H7 (cell line): ENCODE measurements at places on chromosomes 6 and 20.

DNA sequence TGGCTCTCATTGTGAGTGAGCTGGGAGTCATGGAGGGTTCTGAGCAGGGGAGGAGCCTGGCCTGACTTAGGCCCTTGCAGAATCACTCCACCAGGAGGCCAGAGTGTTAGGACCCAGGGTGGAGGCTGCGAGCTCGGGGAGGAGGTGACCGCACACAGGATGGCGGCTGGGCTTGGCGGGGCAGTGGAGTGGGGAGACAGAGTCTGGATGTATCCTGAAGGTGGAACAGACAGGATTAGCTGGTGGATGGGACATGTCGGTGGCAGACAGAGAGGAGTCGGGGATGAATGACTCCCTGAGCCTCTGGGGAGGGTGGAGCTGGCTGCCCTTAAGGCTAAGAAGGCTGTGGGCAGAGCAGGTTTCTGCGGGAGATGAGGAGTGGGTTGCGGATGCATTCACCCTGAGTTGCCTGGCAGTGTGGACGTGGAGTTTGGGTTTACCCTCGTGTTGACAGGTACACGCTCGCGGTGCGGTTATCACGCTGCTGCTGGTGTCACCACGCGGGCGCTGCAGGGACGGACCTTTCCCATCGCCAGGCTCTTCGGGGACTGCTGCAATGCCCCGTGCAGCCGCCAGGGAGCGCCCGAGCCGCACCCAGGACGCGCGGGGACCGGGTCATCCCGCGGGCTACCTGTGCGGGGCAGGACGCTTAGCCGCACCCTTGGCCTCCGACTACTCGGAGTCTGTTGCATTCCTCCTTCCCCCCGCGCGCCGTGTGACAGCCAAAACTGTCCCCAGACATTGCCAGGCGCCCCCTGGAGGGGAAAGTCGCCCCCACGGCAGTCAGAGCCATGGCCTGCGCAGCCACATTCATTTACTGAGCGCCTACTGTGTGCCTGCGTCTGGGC is 43.0 kb upstream of the PTGIS start:
- peak; percentile 96 for DNase-seq

GRCh38 chr20:41951615-41952014 is 333.4 kb upstream of the CHD6 start:
- no peak for DNase-seq

GRCh38 chr20:58892932-58893224 is 40.4 kb downstream of the GNAS start:
- no peak for DNase-seq

DNA sequence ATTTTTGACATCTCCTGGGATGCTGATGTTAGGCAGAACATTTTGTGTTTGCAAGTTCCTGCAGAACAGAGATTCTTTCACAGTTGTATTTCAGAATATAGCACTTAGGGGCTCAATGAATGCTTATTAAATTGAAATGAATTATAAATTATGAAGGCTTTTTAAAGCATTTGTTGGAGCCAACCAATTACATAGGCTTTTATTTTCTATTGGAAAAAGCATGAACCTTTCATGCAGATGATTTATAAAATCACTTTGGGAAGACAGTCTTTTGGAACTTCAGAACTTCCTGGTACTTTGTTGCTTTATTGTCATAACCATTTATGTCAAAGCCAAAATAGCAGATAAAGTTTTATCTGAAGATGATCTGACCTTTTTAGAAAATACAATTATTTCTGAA is 69.2 kb upstream of the HINT3 start:
- DNase-seq, result no peak

GRCh38 chr6:136790411-136791295 is 1.6 kb downstream of the MAP3K5 start:
- no peak for DNase-seq

- DNase-seq, result no peak
Measured at GRCh38 chr20:9686866-9687265, 152.0 kb downstream of the PAK5 start.

GRCh38 chr6:118476551-118476950 is 71.5 kb upstream of the PLN start:
- no peak for DNase-seq

DNA sequence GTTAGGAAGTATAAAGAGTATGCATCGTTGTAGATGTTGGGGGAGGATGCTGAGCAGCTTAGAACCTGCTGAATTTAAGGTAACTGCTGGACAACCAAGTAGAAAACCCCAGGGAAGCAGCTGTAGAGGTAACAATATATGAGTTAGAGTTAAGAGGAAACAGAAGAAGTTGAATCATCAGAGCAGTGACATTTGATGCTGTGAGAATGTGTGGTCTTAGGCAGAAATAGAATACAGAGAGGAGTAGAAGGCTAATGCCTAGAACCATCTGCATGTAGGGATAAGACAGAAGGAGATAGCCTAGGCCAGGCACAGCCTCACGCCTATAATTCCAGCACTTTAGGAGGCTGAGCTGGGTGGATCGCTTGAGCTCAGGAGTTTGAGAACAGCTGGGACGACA is 22.6 kb upstream of the DYNLRB1 start:
- no peak for DNase-seq

DNA sequence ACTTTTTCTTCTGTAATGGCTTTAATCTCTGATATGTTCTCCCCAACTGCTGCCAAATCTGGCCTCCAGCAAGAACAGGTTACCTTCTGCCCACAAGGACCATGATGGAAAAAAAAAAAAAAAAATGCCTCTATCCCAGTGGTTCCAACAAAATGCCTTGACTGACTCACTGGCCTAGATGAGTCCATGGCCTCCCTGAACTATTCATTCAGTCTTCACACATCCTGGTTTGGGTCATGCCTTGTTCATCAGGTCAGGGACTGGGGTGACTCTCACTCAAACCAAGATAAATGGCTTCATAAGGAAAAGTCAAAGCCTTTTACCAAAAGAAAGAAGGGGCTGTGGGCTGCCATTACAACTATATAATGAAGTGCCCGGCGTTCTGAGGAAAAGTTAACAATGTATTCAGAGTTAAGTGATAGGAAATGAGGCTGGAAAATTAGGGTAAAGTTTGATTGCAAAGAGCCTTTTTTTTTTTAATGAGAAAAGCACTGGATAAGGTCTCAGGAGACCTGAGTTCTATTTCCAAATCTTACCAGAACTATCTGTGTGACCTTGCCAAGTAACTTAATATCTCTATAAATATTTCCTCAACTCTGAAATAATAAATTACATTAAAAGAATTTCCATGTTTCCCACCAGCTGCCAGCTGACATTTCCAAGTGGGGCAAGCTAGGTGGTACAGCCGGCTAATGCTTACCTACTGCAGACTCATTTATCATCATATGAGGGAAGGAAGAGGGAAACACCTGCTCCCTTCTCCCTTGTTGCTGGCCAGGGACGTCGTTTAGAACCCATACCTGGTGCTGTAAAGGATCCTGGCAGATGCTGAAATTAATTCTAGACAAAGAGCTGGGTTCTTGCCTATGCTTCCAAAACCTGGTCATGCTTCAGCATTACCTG is 380.0 kb upstream of the MARCKS start:
- no peak for DNase-seq

- DNase-seq, result no peak
Measured at GRCh38 chr6:110595112-110595511, 118.7 kb upstream of the SLC22A16 start.

DNA sequence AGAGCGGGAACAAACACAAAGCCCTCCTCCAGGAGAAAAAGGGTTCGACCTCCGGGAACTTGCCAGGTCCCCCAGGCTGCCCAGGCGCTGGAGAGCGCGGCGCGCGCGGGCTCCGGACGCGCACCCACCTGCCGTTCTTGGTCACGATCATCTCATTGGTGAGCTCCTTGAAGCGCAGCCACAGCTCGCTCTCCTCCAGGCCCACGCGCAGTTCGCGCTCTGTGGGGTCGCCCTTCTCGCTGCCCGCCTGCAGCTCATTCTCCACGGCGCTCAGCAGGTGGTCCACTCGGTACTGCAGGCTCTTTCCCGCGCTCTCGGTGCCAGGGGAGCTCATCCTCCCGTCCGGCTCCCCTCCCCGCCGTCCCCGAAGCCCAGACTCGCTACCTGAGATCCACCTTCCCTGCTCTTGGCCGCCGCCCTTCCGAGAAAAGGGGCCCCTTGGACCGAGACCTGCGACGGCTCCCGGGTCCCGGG is 356 bp downstream of the TBXT start:
- peak; percentile 88 for DNase-seq

- DNase-seq, result no peak
Measured at GRCh38 chr6:136895901-136896300, 26.2 kb upstream of the SLC35D3 start.

DNA sequence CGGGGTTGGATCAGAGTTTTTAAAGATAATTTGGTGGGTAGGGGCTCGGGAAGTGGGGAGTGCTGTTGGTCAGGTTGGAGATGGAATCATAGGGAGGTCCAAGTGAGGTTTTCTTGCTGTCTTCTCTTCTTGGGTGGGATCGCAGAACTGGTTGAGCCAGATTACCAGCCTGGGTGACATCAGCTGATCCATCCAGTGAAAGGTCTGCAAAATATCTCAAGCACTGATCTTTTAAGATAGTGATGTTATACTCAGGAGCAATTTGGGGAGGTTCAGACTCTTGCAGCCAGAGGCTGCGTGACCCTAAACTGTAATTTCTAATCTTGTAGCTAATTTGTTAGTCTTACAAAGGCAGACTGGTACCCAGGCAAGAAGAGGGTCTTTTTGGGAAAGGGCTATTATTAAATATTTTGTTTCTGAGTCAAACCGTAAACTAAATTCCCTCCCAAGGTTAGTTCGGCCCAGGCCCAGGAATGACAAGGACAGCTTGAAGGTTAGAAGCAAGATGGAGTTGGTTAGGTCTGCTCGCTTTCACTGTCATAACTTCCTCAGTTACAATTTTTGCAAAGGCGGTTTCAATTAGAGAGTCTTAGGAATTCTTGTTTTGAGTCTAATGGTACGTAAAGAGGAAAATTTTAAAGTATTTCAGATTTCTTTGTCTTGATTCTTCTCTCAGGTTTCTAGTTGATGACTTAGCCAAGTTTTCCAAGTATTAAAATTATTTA is 53.1 kb downstream of the SCAF8 start:
- DNase-seq, result no peak

DNA sequence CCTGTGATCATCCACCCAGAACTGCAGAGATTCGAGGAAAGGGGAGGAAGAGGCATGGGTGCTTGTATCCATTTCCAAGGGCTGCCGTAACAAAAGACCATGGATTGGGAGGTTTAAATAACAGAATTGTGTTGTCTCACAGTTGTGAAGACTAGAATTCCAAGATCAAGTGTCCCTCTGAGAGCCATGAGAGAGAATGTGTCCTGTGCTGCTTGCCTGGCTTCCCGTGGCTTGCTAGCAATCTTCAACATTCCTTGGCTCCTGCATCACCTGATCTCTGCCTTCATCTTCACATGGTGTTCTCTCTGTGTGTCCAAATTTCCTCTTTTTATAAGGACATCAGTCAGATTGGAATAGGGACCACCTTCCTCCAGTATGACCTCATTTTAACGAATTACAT is 69.8 kb downstream of the CDC40 start:
- no peak for DNase-seq

DNA sequence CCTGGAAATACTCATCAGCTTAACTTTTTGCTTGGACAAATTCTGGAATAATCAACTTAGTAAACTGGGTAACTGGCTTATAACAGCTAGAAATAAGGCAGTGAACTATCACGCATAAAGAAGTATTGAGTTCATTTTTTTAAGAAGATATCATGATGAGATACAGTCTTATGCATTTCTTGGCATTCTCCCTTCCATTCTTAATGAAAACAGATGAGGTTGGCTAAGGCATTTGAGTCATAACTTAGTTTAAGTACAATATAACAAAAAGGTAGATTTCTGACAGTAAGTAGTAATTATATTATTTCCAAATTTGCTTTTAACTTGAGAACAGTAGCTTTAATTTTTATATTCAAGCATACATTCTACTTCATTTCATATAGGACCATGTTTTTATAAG is 56.1 kb downstream of the SAMD5 start:
- DNase-seq, result no peak

DNA sequence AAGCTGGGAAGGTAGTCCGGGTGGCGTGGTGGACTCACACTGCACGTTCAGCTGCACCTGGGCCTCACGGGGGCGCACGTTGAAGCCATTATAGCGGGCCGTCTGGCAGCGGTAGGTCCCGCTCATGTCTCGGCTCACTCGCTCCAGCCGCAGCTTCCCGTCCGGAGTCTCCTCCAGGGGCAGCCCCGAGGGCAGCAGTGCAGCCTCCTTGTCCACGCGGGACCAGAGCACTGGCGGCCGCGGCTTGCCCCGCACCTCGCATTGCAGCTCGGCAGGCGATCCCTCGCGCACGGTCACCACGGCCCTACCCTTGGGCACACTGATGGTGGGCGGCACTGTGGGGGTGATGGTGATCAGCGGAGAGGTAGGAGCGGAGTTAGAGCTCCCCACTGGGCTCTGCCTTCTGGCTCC is 47.6 kb downstream of the MDGA1 start:
- peak; percentile 94 for DNase-seq

- DNase-seq, result no peak
Measured at GRCh38 chr6:144053601-144054000, 41.8 kb downstream of the SF3B5 start.

- DNase-seq, result no peak
Measured at GRCh38 chr6:44828780-44829179, 441.3 kb downstream of the CDC5L start.

DNA sequence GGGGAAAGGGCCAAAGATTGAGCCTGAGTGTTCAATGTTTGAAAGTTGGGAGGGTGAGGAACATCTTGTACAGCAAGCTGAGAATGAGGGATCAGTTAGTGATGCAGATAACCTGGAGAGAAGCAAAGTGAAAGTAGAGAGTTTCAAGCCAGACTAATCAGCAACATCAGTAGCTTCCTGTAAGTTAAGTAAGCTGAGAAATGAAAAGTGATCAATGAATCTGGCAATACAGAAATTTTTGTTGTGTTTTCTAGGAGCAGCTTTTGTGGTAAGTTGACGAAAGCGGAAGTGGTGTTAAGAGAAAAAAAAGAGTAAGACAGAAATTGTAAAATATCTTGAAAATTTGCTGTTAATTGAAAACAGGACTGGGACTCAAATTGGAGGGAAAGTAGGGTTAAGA is 855.5 kb upstream of the MAP3K7 start:
- DNase-seq, result no peak

DNA sequence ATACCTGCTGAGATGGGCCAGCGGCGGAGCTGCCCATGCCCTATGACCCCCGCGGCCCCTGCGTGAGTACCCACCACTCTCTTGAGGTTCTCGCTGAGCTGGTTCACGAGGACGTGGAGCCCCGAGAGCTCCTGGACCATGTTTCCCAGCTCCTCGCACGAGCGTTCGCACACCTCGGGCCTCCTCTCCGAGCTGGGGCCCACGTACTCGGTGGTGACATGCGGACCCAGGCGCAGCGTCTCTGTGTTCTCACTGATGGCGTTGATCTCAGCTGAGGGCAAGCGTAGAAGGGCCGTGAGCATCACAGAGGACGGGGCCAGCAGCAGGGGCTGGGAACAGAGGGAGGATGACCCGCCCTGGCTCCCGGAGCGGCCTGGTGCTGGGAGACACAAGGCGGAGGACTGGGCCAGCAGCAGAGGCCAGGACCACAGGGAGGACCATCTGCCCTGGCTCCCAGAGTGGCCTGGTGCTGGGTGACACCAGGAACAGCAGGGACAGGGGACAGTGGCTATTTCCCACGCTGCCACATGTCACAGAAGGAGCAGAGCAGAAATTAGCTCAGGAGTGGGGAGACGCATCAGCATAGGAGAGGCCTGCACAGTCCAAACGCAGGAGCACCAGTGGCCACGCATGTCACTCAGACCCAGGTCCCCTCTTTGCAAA is 11.8 kb downstream of the THBS2 start:
- DNase-seq, result no peak
